ENCODE measurements at places on chromosomes 7 and 10. TPM values are rescaled to one million over a fixed set of nuclear protein-coding genes. Genes with fewer than 3 reads are reported as not detected.

Gene MPP7
- 26.4 TPM for total RNA-seq

Gene TMEM176B
- total RNA-seq = 0.37 TPM

Gene PPRC1
- 77.2 TPM for total RNA-seq

Gene DNAH11
- not detected for total RNA-seq

Gene ZNF22
- total RNA-seq = 36.6 TPM

Gene UCMA
- not detected for total RNA-seq

Gene SRRM3
- not detected for total RNA-seq

Gene PRLHR
- not detected for total RNA-seq

Gene CPA2
- total RNA-seq = not detected

Gene IFIT1
- not detected for total RNA-seq

Gene LEP
- total RNA-seq = not detected

Measured in OCI-LY7 (cell line).